Naive thymus-derived CD8-positive, alpha-beta T cell (primary cell): ENCODE measurements at places on chromosomes 2 and 18.

- no peak for DNase-seq
These were observed 27.2 kb downstream of the ACAA2 start for GRCh38 chr18:49786019-49786720.

GRCh38 chr2:235701206-235701981 is 207.6 kb downstream of the AGAP1 start:
- no peak for DNase-seq

DNA sequence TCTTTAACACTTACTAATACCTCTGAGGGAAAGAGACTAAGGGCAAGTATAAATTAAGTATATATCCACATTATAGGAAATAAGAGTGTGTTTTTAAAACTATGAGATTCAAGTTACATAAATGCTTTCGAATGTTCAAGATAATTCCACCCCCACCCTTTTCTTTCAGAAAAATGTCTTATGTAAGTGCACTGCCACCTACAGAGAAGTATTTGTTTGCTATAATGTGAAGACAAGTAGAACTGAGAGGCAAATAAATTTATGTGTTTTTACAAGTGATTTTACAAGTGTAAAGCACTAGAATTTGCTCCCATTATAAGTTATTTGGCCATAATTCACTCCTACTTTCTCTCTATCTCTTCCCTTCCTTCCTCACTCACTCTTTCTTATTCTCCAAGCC is 99.9 kb upstream of the CRACDL start:
- no peak for DNase-seq

- DNase-seq = no peak
These were observed 133.0 kb upstream of the TLK1 start for GRCh38 chr2:171293661-171294060.

GRCh38 chr2:164335128-164335527 is 286.2 kb downstream of the GRB14 start:
- DNase-seq = no peak

- no peak for DNase-seq
These were observed 332.2 kb upstream of the ST6GAL2 start for GRCh38 chr2:107218208-107218607.

GRCh38 chr18:74990563-74991081 is 218.3 kb downstream of the PTGR3 start:
- DNase-seq = no peak

DNA sequence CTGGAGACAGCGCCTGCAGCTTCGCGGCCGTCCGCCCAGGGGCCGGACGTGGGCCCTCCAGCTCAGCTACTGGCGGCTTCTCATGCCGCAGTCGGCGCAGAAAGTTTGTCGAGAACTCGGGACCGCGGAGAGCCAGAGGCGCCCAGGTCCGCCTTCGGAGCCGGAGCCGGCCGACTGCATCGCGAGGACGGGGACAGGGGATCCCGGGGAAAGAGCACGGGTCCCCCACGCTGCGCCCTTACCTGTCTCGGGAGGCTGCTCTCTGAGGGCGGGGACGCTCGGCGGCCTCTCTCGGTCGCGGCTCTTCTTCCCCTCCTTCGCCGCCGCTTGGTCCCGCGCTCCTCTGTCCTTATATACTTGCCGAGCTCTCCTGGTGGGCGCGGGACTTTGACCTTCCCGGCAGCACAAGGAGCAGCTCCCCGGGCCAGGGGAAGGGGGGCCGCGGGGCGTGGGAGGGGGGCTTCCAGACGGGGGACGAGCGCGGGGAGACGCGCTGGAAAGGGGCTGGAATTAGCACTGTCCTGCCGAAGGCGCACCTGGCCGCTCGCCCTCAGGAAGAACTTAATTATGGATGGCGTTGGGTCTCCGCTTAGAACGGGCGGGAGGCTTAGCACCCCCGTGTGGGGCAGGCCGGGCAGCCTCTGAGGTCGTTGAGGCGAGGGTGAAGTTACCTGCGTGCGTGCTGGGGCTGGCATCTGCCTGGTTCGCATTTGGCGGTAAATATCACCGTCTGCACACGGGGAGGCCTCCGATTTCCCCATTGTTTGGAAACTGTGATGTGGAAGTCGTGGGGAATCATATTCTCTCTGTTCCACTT is at the start of gene POMC:
POMC (minus strand) TSS at position 325 of the 817 bp plus-strand sequence. CDS start 3,808 bp downstream, outside the sequence.
- DNase-seq = no peak

GRCh38 chr2:52336951-52337350 is 1305.0 kb upstream of the NRXN1 start:
- no peak for DNase-seq

DNA sequence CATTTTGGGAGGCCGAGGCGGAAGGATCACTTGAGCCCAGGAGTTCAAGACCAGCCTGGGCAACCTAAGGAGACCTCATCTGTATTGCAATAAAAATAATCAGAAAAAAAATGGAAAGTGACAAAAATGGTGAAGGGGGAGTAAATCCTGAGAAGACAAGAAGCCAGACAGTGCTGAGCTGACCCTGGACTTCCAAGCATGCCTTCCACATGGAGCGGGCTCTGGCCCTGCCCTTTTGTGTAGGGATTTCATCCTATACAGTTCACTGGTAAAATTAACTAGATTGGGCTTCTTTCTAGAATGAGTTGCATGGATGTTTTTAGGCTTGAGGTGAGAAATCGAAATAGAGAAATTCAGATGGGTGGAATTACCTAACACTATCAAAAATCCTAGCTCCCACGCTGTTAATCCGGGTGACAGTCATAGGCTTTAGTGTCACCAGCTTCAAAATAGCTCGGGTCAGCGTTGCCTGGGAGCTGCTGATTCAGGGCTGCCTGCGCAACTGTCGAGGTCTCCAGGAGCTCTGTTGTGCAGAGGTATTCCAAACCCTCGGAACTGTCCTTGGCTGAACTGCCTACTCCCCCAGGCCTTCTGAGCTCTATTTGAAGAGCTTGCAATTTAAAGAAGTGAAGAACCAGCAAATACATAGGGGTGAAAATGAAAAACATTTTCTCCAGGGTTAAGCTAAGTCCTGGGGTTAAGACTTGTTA is 21.5 kb upstream of the ZNF532 start:
- no peak for DNase-seq

GRCh38 chr18:61731178-61731577 is 161.6 kb downstream of the RNF152 start:
- DNase-seq = no peak

GRCh38 chr2:196399096-196399495 is 227.7 kb upstream of the STK17B start:
- DNase-seq = no peak

DNA sequence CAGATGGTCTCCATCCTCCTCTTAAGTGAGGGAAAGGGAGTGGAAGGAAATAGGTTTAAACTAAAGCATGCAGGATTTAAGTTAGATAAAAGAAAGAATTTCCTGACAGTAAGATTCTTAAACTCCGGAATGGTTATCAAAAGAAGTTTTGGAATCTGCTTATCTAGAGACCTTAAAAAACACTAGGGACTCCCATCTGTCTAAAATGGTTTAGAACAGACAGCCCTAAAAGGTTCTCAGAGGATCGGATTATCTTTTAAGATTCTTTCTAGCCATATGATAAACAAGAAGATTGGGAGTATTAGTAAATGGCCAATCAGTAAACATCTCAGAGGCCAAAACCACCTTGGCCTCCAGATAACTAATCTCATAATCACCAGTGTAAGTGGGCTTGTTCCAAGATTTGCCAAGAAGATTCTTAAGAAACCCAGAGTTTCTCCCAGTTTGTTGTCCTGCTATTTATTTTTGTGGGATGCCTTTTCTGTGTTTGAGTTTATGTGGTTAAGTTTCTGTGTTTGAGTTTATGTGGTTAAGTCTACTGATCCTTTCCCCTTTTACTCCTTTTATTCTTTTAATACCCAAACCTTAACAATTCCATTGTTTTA is 314.9 kb upstream of the NRP2 start:
- DNase-seq = no peak

DNA sequence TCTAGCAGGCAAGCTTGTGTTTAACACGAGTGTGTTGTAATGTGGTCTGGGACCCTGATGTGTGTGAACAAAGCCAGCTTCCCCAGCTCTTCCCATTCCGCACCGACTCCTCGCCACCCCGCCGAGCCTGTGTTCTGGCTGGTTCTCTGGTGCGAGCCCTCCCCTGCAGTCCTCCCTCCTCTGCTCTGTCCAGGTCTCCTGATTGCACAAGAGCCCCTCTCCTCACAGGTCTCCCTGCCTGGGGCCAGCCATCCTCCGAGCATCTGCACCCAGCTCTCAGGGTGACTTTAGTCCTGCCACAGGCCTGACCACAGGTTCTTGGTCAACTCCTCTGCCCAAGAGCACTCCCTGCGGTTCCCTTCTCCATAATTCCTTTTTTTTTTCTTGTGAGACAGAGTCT is 13.2 kb downstream of the SLC66A3 start:
- DNase-seq = no peak

- no peak for DNase-seq
These were observed 41.5 kb downstream of the ARHGAP25 start for GRCh38 chr2:68776124-68776523.

DNA sequence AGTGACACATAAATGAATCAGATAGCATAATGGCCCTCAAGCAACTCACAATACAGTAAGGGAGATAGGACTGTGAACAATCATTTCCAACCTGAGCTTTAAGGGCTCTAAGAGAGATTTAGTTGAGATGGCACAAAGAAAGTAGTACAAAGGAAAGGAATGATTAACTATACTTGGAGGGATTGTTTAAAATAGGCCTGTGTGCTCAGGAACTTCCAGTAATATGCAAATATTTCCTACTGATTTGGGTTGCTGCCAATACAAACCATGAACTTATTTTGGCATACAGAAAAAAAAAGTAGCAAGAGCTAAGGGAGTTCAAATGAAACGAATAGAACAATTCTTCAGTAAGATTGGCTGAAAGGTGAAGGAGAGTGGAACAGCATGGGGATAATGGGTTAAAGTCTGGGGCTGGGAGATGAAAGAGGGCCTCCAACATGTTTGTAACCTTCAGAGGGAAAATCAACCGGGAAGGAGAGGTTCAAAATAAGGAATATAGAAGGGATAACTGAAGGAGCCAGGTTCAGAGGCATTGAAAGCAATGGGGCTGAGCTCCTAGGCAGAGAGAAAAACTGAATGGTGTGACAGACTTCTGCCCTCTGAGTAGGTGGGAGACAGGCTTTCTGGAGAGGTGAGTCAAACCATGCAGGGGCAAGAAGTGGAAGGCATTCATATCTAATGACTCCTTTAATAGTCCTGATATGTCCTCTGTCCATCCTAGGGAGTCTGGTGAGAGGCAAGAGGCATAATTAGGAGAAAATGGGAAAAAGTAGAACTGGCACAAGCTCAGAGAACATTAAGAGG is 83.5 kb downstream of the DNAH7 start:
- DNase-seq = no peak

GRCh38 chr2:177334940-177335543 is 57.5 kb upstream of the AGPS start:
- DNase-seq = peak; percentile 64

DNA sequence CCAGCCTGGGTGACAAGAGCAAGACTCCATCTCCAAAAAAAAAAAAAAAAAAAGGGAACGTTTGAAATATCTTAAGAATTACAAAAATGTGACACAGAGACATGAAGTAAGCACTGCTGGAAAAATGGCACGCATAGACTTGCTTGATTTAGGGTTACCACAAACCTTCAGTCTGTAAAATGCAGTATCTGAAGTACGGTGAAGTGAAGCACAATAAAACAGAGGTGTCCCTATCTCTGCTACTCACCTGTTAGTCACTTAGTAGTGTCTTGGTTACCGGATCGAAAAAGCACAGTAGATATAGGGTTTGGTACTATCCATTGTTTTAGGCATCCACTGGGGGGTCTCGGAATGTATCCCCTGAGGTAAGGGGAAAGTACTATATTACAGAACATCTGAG is 11.6 kb upstream of the GREB1L start:
- no peak for DNase-seq

DNA sequence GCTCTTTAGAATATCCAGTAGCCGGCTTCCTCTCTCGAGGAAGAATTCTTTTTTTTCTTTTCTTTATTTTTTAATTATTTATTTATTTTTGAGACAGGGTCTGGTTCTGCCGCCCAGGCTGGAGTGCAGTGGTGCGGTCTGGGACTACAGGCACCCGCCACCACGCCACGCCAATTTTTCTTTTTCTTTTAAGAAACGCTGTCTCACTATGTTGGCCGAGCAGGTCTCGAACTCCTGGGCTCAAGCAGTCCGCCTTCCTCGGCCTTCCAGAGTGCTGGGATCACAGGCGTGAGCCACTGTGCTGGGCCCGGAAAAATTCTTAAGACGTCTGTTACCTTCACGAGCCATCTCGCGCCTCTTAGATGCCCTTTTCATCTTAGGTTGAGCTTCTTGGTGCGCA is 931 bp upstream of the TMEM131 start:
- no peak for DNase-seq

GRCh38 chr2:142877216-142877838 is at the start of gene KYNU:
KYNU (plus strand) TSS chr2:142877664; CDS start chr2:142885368, 7,704 bp downstream.
- DNase-seq = no peak

GRCh38 chr2:204152616-204153015 is 216.1 kb downstream of the ICOS start:
- no peak for DNase-seq

- no peak for DNase-seq
These were observed 520.5 kb upstream of the CDH7 start for GRCh38 chr18:65230311-65230710.

DNA sequence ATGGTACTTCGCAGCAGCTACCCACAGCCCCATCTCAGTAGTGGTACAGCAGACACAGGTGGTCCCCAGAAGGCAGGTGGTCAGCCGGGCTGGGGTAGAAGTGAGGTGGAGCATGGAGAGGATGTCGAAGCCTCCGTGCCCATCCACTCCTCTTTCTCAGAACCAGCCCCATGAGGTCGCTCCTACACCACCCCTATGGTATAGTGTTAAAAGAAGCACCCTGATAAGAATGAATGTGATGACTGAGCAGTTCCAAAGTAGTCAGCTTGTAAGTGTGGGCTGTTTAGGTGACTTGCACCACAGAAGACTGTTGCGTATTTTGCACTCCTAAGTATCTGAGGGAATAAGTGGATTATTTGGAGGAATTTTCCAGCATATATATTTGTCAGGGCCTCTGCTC is 111.3 kb downstream of the WDSUB1 start:
- DNase-seq = no peak

DNA sequence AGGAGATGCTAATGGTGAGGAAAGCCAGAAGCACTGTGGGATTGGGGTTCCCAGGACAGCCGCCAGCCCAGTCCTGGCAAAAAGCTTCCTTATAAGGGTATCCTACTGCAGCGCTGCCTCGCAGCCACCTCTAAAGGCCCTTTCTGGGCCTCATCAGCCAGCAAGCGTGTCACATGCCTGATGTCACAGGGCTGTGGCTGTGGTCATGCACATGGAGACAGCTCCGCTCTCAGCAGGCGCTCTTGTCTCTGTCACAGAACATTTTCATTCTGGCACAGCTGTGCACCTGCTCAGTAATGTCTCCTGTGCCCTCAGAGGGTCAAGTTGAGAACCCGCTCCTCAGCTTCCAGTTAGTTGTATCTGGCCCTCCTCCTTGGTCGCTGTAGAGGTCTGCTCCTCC is 17.7 kb upstream of the MAL start:
- DNase-seq = no peak

- DNase-seq = no peak
These were observed 248.1 kb downstream of the ASXL3 start for GRCh38 chr18:33826151-33826550.
